CD4-positive, alpha-beta T cell treated with Interleukin-4 for 1 hour (primary cell): ENCODE measurements at places on chromosomes 5 and 9.

DNA sequence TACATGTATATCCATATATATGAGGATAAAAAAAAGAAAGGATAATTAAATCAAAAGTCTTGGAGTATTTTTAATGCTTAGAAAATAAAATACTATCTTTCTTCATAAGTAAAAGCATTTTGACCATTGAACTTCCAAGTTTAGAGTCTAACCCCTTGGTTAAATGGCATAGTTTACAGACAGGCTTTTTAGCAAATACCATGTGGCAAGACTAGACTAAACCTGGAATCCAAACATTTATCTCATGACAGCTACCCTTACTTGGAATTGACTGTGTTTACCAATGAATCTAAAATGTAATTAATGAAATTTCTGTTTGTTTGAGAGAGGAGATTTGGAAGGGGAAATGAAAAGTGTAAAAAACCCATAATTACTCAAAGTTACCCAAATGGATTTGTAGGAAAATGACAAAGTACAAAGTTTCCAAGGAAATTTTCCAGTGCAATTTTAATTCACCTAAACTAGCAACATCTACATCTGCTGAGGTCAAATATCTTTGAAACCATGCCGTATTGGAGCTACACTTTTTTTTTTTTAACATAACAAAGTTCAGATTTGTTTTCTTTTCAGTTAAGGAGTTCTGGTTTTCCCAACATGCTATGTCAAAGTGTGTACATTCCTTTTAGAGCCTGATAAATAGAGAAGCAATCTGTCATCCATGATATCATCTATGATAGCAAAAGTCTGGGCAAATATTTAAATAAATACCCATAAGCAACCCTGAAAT is 272.1 kb upstream of the DAB2 start:
- DNase-seq: no peak

DNA sequence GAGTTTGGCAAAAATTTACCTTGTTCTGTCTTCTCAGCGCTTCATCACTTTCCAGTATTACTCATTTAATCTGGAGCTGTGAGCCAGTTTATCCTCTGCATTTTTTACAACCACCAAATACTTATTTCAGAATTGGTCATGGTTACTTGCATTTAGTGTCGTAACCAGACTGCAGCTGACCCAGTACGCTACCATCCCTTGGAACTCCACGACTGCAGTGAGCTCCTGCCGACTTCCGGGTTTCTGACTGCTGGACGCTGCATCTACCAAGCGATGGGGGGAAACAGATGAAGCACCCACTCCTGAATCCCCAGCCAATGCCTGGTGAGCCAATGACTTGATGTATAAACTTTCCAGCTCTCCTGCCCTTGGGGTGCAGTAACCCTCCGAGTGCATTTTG is 174.4 kb upstream of the PRLR start:
- no peak for DNase-seq

DNA sequence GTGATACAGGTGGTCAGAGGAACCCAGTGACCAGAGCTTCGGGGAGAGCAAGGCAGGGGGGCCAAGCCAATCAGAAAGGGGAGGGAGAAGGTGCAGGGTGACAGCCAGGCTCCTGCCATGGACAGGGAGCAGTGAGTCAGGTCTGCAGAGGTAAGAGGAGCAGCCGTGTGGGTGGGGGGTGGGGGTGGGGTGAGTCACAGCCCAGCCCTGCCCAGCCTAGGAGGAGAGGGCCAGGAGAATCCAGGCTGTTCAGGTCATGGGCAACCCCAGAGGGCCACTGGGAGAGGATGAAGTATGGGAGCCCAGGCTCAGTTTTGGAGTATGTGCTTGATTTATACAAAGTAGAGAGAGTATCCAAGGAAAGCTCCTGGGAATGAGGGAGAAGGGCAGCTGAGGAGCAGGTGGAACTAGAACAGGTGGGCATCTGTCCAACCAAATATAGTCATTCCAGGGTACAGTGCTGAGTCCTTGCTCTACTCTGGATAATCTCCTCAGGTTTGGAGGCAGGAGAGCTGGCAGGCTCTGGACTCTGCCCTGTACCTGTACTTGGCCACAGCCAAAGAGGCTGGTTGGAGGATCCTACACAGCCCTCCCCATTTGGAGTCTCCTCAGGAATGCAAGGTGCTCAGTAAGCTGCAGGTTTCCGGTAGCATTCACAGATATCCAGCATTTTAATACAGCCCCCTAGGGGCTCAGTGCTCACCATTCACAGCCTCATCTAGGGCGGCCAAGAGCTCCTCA is 1.6 kb downstream of the HBEGF start:
- DNase-seq: no peak

DNA sequence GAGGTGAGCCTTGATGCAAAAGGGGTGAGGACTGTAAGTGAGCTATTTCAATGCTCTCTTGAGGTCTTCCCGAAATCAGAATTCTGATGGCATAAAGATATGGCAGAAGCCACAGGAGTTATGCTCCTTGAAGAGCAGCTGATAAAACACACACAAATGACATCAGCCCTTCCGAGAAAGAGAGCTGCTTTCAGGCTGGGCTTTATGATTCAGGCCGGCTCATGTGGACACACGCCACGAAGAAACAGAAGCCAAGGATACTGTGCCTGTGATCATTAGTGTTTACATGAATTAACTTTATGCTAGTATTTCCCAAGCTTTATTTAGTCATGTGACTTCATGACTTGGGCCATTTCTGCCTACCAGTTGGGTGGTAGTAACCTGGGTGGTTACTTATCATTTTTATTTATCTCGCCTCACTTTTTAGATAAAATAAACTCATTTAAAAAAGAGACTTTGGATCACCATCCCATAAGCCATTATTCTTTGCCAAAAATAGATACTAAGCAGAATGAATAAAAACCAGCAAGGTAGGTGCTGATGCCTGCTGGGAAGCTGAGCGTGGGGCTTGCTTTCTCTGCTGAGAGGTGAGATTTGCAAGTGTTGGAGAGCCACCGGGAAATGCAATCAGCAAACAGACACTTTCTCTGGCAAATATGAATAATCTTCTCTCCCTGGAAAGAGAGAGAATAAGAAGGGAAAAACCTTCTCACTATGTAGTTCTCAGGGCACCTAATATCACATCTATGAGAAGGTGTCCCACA is 73.0 kb upstream of the SLC25A51 start:
- no peak for DNase-seq

DNA sequence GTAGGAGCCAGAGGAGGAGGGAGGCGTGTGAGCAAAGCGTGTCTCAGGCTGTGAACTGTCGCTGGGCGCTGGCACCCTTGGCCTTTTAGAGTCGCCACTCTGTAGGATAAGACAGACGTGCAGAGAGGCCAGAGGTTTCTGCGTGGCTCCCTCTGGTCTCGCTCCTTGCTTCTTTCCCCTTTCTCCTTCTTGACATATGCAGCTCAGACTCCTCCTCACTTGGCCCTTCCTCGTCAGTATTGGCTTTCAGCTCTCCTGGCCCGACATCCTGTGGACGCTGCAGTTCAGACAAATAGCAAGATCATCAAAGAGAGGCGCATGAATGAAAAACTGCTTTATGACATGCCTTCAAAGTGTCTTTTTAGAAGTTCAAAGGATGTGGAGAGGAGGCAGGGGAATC is 116.8 kb upstream of the SPRY4 start:
- peak; percentile 18 for DNase-seq

DNA sequence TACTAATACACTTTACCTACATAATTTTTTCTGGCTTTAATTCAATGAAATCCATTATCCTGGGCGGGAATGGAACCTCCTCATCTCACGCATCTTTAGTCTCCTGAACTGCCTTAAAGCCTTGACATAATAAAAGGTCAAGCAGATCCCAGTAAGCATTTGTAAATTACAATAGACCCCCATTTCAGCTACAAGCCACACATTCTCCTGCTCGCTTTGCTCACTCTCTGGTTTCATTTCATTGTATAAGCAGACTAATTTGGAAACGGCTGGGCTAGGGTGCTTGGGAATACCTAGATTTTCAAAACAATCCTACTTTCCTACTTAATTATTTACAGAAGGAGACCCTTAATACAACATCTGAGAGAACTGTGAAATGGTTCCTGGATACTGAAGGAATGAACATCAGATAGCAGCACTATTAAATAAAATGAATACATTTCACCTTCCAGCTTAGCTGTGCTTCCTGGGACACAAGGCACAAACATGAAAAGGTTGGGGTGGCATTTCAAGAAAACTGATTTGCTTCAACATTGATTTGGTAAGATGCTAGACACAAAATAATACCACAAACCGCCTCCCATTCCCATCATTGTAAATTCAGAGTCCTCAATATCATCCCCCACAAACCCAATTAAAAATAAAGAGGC is 1.5 kb downstream of the JAKMIP2 start:
- DNase-seq: no peak

DNA sequence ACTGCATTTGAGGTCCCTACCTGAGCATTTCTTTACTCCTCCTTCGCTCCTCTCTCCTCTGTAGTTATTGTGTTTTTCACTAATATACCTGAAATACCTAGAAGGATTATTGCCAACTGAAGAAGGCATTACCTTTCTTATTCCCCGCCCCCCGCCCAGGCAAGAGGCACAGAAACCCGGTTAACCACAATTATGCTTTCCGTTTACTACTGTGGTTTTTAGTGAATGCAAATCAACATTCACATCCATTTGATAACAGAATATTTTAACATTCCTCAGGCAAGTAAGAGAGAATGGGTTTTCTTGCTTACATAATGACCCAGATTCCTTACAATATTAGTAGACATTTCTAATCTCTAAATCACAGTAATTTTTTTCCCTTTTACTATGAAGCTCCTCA is 136.9 kb downstream of the PCSK5 start:
- DNase-seq: peak; percentile 50

DNA sequence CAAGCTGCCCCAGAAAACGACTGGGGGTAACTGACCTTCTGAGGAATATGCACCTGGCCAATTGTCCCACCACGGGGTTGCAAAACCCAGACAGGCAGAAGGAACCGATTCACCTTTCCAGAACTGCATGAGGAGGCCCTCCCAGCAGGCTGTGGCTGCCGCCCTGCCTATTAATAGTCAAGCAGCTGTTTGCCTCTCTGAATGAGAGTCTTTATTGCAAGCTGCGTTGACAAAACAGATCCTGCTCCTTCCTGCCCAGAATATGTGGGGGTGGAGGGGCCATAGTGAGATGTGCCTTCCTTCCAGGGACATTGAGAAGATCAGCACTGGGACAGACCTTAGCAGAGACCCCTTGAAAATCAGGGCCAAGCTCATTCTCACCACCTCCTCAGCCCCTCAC is 18.3 kb upstream of the TCOF1 start:
- DNase-seq: no peak

- no peak for DNase-seq
Observed at GRCh38 chr9:123359546-123359945, 3.5 kb downstream of the CRB2 start.

- peak; percentile 82 for DNase-seq
Observed at GRCh38 chr9:129889941-129890717, 54.9 kb downstream of the USP20 start.

- DNase-seq: no peak
Observed at GRCh38 chr5:123502120-123502519, 9.9 kb upstream of the CSNK1G3 start.

- no peak for DNase-seq
Observed at GRCh38 chr9:16336833-16337232, 533.6 kb downstream of the BNC2 start.

- DNase-seq: no peak
Observed at GRCh38 chr9:106953174-106953573, 90.2 kb downstream of the ZNF462 start.

GRCh38 chr9:34025062-34025461 is 23.6 kb downstream of the UBAP2 start:
- DNase-seq: no peak

DNA sequence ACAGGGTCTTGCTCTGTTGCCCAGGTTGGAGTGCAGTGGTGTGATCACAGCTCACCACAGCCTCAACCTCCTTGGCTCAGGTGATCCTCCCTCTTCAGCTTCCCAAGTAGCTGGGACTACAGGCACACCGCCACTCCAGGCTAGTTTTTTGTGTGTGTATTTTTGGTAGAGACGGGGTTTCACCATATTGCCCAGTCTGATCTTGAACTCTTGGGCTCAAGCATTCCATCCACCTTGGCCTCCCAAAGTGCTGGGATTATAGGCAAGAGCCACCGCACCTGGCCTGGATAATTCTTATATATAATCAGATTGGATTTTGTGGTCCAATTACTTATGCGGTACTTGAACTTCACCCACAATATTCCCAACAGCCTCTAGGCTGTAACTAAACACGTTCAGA is 19.8 kb downstream of the CCDC69 start:
- no peak for DNase-seq

GRCh38 chr5:61991866-61992265 is 314.1 kb upstream of the KIF2A start:
- DNase-seq: no peak

- DNase-seq: no peak
Observed at GRCh38 chr5:177980743-177981151, 15.3 kb downstream of the PROP1 start.

GRCh38 chr5:56545016-56545415 is 270.3 kb upstream of the MAP3K1 start:
- no peak for DNase-seq

GRCh38 chr5:1431896-1432295 is 13.3 kb downstream of the SLC6A3 start:
- no peak for DNase-seq

DNA sequence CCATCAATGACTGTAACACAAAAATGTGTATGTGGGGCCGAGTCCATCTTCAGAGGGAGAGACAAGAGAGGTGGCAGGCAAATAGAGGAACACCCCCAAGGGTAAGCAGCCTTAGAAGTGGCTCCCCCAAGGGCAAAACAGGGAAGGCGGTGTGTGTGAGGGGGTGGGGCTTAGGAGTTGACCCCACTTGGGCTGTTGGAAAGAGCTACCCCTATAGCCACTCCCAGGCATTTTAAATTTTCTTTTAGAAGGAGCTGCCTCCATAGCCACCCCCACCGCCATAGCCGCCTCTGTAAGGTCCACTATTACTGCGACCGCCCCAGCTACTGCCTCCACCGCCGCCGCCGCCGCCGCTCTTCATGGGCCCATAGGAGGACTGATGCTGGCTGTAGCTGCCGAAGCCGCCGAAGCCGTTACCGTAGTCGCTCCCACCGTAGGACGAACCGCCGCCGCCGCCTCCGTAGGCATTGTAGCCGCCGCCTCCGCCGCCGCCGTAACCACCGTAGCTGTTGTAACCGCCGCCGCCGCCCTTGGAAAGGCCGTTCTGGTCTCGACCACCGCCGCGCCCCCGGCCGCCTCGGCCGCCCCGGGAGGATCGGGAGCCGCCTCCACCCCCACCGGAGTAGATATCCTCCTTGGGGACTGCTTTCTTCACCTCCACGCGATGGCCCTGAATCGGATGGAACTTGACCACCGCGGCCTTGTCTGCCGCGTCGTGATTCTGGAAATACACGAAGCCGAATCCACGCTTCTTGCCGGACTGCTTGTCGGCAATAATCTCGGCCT is 1.1 kb downstream of the HNRNPA0 start:
- DNase-seq: peak; percentile 53

GRCh38 chr5:66841264-66841663 is 245.1 kb downstream of the MAST4 start:
- no peak for DNase-seq

- DNase-seq: no peak
Observed at GRCh38 chr5:176490301-176490700, 42.1 kb downstream of the FAF2 start.

DNA sequence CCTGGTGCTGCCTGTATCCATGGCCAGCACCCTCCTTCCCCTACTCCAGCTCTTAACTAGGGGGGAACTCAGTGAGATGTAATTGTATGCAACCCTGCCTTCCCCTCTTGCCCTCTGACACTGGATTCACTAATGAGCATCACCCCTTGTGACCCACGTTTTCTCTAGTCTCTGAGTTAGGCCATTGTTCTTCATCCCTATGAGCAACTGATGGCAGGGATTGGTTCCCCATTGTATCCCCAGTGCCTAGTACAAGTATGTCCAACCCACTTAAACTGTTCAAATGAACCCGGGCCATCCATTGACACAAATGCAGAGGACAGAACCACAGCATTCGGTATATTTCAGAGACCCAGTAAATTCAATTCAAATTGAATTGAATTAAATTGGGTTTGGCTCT is 77.6 kb upstream of the ASTN2 start:
- no peak for DNase-seq
